ENCODE measurements at places on chromosomes 11 and 22.

- no peak for DNase-seq
- H3K27me3 ChIP-seq: no peaks in the 10 kb centered on the region
- no peaks in the 10 kb centered on the region for H3K36me3 ChIP-seq
- H3K4me3 ChIP-seq: no peak overlapping the region
- H3K27ac ChIP-seq: no peak overlapping the region
- H3K4me1 ChIP-seq: peaks cover 12% of the 10 kb centered on the region
Measured at GRCh38 chr22:32788904-32789624, 12.4 kb upstream of the TIMP3 start.

DNA sequence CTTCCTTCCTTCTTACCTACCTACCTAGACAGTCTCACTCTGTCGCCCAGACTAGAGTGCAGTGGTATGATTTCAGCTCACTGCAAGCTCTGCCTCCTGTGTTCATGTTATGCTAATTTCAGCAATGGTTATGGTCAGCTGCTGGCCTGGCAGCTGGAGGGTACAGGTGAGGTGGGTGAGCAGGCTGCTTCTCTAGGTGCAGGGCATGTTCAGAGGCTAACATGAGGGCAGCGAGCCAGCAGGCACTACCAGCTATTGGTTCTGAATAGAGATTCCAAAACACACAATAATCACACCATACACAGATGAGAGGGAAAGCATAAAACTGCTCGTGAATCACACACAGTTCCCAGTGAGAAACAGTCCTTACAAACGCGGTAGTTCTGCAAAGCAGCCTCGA is 48.7 kb upstream of the RFPL3 start:
- no peak overlapping the region for H3K27ac ChIP-seq
- DNase-seq: no peak
- no peak overlapping the region for H3K4me3 ChIP-seq
- H3K27me3 ChIP-seq: peaks cover 62% of the 10 kb centered on the region
- no peaks in the 10 kb centered on the region for H3K36me3 ChIP-seq
- H3K4me1 ChIP-seq: no peaks in the 10 kb centered on the region

GRCh38 chr11:129911298-129911697 is 15.9 kb upstream of the NFRKB start:
- H3K27ac ChIP-seq: no peak overlapping the region
- no peak overlapping the region for H3K4me3 ChIP-seq
- H3K4me1 ChIP-seq: no peaks in the 10 kb centered on the region
- H3K27me3 ChIP-seq: no peaks in the 10 kb centered on the region
- peaks cover 67% of the 10 kb centered on the region for H3K36me3 ChIP-seq
- no peak for DNase-seq

- H3K27ac ChIP-seq: no peak overlapping the region
- no peak for DNase-seq
- H3K4me1 ChIP-seq: peaks cover 28% of the 10 kb centered on the region
Measured at GRCh38 chr11:133714471-133715375, 130.6 kb downstream of the SPATA19 start.

- no peaks in the 10 kb centered on the region for H3K36me3 ChIP-seq
- peak overlapping the region; percentile 100 for H3K27ac ChIP-seq
- peak overlapping the region; percentile 27 for H3K4me3 ChIP-seq
- peaks cover 95% of the 10 kb centered on the region for H3K4me1 ChIP-seq
Measured at GRCh38 chr22:46061501-46062231, 84.7 kb upstream of the WNT7B start.

Data from left ventricle myocardium inferior (tissue), 1 donor.